Body of pancreas (tissue), 4 donors: ENCODE measurements at places on chromosomes 5 and 9. TPM values are rescaled to one million over a fixed set of nuclear protein-coding genes. Genes with fewer than 3 reads are reported as not detected.

GRCh38 chr9:134992755-134993124, 75.0 kb upstream of the FCN1 start:
- no peak for DNase-seq

Gene FOXD4L3
- total RNA-seq: not detected

Gene EIF4E1B
- 0.26 TPM for total RNA-seq

GRCh38 chr9:76756941-76757673, 7.1 kb upstream of the PCA3 start:
- no peak for DNase-seq

DNA sequence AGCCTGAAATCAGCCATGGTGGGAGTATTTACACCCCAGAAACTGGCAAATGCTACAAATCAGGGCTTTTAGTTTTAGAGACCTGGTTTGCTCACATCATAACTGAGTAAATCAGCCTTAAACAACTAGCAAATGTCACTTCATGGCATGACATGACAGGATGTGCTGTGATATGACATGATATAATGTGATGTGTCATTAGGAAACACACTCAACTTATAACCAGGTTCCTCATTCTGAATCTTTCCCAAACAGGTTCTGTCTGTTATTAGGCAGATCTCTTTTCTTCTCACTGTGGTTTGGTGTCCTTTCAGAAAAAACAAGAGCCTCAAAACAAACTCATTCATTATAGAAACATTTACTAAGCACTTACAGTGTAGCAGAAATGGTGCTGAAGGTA, 90.5 kb downstream of the ADAMTS12 start:
- no peak for DNase-seq

Gene SH3TC2
- total RNA-seq: 0.33 TPM

Gene KIF4B
- not detected for total RNA-seq

DNA sequence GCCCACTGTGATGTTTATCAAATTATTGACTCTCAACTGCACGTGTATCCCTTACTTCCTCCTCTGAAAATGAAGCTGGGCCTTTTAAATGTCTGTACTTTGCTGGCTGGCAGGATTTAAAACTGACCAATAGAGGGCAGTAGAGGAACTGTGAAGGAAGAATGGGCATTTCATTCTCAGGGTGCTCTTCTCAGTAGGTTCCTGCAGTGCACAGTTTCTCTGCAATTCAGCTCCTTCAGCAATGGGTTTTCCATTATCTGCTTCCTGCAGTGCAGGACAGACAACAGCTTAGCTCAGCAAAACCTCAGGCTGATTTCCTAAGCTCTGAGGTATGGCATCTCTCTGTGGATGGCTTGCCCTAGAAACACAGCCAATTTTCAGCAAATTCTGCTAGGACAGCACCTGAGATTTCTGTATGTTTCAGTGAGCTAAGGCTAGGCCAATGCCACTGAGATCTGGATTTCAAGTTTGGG, 298.4 kb upstream of the PRDM9 start:
- peak; percentile 15 for DNase-seq

- DNase-seq: no peak
Observed at GRCh38 chr5:334903-335739, 13.6 kb downstream of the AHRR start.

DNA sequence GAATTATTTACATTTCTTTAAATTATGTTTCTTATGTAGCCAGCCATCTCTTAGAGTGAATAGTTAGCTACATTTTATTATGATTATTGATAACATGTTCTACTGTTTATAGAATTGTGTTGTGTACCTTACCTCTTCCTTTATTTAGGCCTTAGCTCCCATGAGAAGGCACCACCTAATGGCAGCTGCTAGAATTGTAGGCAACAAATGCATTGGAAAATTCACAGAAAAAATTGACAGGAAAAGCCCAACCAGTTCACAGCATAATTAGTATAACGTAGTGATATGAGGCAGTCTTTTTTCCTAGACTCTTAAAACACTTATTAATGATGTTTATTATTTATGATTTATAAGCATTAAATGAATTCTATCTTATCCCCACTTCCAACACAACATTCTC, 175.8 kb downstream of the WDR70 start:
- no peak for DNase-seq

Gene MOB3B
- total RNA-seq: 4.3 TPM

GRCh38 chr9:127424676-127424999, 456 bp downstream of the ZNF79 start:
- DNase-seq: no peak

- no peak for DNase-seq
Observed at GRCh38 chr5:54702470-54702869, 184.9 kb downstream of the SNX18 start.

Gene GAPVD1
- total RNA-seq: 48.8 TPM

Gene ZNF300
- total RNA-seq: 4.7 TPM

- no peak for DNase-seq
Observed at GRCh38 chr5:135276151-135276550, 122.9 kb downstream of the MACROH2A1 start.

DNA sequence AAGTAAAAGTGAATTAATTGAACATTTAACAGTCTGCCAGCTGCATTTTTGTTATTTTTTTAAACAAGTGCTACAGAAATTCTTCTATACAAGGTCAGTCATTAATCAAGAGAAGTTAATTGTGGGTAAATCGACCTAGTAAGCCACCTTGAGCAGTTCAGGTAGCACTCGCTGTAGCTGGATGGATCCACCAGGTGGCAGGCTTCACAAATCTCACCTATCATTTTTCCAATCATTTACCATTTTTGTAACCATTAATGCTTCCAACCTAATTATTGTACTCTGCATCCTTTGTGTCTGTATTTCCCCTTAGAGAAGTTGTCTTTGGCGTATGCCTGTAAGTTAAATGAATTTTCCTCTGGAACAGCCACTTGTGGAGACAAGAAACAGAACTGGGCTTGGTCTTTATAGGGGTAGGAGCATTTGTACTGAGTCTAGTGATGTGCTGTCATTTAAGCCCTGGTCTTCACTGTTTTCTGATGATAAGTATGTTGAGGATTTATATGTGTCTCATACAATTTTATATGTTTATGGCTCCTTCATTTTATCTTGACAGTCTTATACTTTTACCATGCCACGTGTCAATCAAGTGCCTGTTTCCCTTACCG, 39.5 kb downstream of the CD180 start:
- DNase-seq: peak; percentile 38

Gene PCDHGA7
- 7.6 TPM for total RNA-seq

- no peak for DNase-seq
Observed at GRCh38 chr5:34580983-34581382, 75.1 kb upstream of the RAI14 start.

Gene MLLT3
- total RNA-seq: 5.7 TPM

Gene RASGRF2
- total RNA-seq: 1.6 TPM

DNA sequence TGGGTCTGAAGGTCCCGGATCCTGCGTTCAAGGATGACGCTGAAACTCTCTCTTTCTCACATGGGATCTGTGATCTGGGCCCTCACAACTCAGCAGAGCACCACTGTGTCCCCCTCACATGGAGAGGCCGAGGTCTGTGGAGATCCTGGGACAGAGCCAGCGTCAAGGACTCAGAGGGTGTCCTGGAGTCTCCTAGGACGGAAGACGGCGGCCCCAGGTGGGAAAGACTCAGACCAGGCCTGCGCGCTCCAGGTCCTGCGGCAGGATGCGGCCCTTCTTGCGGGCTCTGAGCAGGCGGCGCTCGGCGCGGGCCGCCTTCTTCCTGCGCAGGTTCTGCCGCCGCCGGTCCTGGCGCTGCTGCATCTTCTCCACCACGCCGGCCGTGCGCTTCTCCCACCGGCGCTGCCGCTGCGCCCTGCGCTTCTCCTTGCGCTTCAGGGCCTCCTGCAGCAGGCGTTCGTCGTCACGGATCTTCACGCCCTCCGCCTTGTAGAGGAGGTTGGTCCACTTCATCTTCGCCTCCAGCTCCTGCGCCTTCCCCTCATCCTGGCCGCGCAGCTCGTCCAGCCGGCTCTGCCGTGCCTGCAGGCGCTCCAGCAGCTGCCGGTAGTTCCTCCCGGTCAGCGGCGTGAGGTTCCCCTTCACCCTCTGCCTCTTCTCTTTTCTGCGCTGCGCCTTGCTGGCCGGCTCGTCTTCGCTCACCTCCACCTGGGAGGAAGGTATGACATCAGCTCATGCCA, 4.2 kb downstream of the SURF6 start:
- DNase-seq: peak; percentile 9
